DMS79 treated with DMSO at 0.1 percent for 48 hours (cell line): ENCODE measurements at places on chromosomes 7 and 10.

GRCh38 chr7:118041251-118041878 lies 142.6 kb upstream of the LSM8 start:
- peak; percentile 12 for DNase-seq

GRCh38 chr10:48678041-48678440 lies 6.6 kb upstream of the WDFY4 start:
- no peak for DNase-seq

DNA sequence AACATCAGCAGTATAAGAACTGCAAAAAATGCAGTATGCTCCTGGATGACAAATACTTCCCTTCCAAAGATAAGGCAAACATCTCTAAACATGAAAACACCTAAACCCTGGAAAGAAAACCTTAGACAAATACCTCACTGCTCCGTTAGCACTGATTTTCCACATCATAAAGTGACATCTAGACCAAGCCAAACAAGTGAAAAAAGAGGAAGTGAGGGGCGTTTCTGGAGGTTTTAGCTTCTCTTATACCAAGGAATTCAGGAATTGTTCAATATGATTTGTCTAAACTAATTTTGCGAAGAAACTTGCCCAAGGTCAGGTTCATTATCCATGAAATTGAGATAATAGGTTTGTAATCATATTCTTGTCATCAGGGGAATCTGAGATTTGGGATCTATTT lies 279.7 kb downstream of the ADRA2A start:
- DNase-seq = no peak

DNA sequence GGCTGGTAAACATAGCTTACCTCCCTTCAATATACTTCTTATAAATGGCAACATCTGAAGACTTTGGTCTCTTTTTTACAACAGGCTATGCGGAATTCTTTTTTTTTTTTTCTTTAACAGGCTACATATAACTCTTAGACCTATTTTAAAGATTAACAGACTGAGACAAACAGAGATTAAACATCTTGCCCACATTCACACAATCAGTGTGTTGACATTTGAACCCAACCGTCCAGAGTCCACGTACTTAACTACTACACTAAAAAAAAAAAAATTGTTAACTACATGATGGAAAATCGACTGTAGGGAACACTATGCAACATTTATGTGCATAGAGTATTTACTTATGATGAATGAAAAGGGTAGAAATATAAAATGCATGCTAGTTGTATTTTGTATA lies 298.5 kb downstream of the ELMO1 start:
- no peak for DNase-seq

DNA sequence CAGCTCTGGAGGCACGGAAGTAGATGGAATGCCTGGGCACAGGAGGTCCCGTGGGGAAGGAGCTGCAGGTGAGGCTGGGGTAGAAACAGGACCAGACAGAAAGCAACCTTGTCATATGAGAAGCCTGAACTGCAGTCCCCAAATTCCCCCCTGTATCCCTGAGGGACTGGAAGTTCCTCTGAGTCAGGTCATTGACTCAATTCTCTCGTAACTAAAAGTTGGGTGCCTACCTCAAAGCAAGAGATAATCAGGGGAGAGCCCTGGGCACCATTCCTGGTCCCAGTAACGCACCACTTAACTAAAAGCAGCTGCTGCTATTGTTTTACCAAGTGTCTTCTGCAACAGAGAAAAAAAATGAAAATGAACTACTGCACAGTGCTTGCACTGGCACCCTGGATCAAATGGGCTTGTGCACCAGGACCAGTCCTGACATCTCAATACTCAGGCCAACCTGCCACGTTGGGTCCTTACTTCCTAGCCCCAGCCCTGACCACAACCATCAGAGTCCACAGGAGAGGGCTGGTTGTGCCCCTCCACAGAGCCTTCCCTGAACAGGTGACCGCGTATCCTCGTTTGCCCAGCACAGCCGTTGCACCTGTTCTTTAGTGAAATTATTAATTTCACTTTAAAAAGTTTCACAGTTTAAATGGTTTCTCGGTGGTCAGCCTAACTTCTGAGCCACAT lies 79.3 kb downstream of the GRID1 start:
- DNase-seq = no peak

DNA sequence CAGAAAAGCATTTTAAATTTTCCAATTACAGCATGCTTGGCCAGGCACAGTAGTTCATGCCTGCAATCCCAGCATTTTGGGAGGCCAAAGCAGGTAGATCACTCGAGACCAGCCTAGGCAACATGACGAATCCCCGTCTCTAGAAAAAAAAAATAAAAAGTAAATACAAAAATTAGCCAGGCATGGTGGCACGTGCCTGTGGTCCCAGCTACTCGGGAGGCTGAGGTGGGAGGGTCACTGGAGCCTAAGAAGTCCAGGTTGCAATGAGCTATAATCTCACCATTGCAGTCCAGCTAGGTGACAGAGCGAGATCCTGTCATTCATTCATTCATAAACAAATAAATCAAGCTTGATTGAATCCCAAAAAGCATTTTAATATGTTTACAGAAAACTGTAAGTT lies 234.9 kb downstream of the PARD3 start:
- DNase-seq = no peak

DNA sequence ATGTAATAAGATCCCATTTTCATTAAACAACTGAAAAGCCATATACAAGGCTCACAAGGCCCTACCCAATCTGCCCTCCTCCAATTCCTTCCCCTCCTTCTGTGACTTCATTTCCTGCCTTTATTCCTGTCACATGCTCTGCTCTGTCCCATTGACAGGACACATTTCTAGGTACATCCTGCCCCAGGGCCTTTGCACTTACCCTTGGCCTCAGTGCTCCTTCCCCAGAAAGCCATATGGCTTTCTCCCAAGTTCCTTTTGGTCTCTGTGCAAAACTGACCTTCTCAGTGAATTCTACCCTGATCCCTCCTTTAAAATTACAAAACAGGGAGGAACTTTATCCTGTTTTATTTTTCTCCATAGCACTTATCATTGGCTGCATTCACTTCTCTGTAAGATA lies 40.0 kb downstream of the KCNMA1 start:
- no peak for DNase-seq
